ENCODE measurements at places on chromosomes 5 and 9.

DNA sequence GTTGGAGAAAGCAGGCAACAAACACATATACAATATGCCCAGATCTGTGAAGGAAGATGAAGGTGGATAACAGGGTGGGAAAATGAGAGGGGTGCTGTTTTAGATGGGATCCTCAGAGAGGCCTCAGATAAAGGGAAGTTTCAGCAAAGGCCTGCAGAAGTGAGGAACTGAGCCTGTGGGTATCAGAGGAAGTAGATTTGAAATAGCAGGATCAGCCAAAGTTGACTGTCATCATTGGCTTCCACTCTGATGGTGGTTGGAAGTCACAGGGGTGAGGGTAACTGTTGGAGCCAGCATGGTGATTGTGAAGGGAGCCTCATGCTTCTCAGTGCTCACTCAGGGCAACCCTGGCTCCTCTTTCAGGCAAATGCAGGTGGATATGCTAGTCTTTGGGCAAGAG is 607.2 kb upstream of the CLINT1 start:
- no peak for DNase-seq

DNA sequence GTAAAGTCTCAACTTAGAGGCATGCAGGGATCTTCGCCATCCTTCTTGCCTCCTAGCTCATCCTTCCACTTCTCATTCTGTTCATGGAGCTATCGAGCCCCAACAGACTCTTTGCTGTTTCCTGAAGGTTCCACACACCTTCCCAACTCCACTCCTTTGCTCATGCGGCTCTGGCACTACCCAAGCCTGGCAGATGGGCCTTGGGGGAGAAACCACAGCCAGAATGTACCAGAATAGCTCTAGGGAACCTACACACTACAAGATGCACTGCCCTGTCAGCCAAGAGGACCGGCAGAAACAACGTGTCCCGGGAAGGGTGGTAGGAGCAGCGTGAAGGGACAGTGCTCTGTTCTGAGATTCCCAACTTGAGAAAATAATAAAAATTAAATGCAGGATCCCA is 178.9 kb downstream of the GABBR2 start:
- no peak for DNase-seq

- DNase-seq = no peak
These were observed 20.9 kb downstream of the HBEGF start for GRCh38 chr5:140325486-140325885.

DNA sequence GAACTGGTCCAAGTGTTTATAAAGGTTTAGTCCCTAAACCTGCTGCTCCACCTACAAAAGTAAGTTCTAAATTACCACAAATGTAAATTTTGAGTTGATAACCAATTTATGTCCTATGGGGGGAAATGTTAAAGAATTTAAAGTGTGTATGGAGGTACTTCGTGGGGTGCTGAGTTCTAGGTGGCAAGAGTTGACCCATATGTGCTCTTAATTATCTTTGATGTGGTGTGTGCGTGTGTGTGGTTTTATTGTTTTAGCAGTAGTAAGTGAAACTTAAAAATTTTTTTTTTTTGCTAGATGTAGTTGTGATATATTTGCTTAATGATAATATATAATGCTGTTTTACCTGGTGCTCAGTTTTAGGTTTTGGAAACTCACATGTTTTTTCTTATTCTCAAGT is 72.6 kb downstream of the GPBP1 start:
- DNase-seq = no peak

DNA sequence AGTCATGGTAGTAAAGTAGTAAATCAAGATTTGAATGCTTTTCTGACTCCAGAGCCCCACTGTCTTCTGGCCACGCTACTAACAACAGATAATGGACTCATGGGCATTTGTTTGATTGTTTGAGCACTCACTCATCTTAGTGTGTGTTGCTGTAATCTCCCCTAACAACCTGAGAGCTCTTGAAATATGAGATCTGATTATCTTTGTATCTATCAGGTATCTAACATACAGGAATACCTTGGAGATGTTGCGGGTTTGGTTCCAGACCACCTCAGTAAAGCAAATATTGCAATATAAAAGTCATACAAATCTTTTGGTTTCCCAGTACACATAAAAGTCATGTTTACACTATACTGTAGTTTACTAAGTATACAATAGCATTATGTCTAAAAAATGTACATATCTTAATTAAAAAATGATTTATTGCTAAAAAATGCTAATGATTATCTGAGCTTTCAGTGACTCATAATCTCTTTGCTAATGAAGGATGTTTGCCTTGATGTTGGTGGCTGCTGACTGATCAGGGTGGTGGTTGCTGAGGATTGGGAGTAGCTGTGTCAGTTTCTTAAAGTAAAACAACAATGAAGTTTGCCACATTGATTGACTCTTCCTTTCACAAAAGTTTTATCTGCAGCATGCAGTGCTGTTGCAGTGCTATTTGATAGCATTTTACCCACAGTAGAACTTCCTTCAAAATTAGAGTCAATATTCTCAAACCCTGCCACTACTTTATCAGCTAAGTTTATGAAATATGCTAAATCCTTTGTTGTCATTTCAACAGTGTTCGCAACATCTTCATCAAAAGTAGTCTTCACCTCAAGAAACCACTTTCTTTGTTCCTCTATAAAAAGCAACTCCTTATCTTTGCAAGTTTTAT is 92.2 kb downstream of the ZNF462 start:
- DNase-seq = no peak
